ENCODE measurements at places on chromosomes 3 and 15.

- no peak overlapping the region for H3K27ac ChIP-seq
- H3K4me1 ChIP-seq = no peaks in the 10 kb centered on the region
- no peak overlapping the region for H3K4me3 ChIP-seq
- peaks cover 18% of the 10 kb centered on the region for H3K27me3 ChIP-seq
- no peaks in the 10 kb centered on the region for H3K36me3 ChIP-seq
Observed at GRCh38 chr3:13170317-13170716, 97.1 kb upstream of the IQSEC1 start.

DNA sequence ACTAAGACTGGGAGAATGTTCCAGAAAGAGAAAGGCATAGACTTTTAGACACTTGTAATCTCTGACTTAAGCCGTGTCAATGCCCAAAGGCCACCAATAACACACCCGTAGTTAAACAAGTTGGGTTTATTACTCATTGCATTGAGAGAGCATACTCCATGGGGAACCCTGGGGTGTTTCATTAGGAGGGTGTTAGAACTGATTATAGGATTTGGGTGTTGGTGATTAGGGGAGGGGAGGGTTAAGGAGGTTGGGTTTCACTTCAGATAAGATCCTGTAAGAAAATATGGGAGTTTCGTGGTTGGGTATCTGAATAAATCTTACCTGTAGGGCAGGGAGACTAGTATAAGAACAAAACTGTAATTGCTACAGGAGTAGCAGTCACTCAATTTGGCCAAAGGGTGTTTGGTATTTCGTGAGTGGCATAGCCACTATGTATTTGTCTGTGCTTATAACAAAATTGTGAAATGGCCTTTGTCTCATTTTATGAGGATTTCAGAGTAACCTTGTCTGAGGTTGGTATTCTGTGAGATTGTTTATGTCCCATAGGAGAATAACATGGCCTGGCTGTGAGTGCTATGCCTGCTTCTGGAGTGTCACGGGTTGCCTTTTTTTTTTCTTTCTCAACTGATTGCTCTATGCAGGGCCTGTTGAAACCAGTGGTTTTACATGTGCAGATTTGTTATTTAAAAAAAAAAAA is 2.9 kb downstream of the HACD3 start:
- H3K36me3 ChIP-seq = peaks cover 2% of the 10 kb centered on the region
- peak overlapping the region; percentile 40 for H3K4me3 ChIP-seq
- peaks cover 48% of the 10 kb centered on the region for H3K4me1 ChIP-seq
- DNase-seq = no peak

DNA sequence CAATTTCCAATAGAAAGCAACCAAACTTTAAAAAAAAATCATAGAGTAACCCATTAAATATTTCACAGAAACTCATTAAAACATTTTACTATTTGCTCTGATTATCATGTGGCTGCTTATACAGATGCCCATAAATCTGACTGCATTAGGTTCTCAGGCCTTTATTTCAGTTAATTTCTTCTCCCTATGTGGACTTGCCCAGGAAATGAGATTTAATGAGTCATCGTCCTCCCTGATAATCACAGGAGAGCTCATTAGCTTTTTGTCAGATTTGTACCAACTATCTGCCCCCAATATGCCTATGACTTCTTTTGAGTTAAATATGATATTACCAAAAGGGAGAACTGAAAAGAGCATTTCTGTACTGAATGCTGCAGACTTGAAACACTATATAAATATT is 168.0 kb downstream of the FOXB1 start:
- H3K4me1 ChIP-seq = no peaks in the 10 kb centered on the region
- H3K27ac ChIP-seq = no peak overlapping the region
- DNase-seq = no peak
- peaks cover 16% of the 10 kb centered on the region for H3K27me3 ChIP-seq
- H3K4me3 ChIP-seq = no peak overlapping the region

DNA sequence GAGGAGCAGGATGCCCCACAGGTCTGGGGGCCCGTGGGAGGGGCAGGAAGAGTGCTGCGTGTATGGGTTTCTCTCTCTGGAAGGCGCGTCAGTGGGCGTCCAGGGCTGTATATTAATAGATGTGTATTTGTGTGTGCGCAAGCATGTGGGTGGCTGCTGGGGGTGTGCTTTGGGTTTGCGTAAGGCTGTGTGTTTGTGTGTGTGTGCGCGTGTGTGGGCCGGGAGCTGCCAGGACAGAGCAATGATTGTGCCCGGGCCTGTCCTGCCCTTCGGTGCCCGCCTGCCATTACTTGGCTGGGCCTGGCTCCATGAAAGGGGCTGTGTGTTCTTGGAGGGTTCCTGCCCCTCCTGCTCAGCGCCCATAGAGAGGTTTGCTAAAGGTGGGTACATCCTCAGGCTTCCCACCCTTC is 16.3 kb downstream of the CSPG4 start:
- H3K36me3 ChIP-seq = peaks cover 4% of the 10 kb centered on the region
- peak overlapping the region; percentile 67 for H3K27ac ChIP-seq
- H3K4me1 ChIP-seq = peaks cover 79% of the 10 kb centered on the region

GRCh38 chr3:158165141-158165655 is 55.3 kb downstream of the RSRC1 start:
- H3K27ac ChIP-seq = no peak overlapping the region
- H3K36me3 ChIP-seq = no peaks in the 10 kb centered on the region
- H3K27me3 ChIP-seq = no peaks in the 10 kb centered on the region

DNA sequence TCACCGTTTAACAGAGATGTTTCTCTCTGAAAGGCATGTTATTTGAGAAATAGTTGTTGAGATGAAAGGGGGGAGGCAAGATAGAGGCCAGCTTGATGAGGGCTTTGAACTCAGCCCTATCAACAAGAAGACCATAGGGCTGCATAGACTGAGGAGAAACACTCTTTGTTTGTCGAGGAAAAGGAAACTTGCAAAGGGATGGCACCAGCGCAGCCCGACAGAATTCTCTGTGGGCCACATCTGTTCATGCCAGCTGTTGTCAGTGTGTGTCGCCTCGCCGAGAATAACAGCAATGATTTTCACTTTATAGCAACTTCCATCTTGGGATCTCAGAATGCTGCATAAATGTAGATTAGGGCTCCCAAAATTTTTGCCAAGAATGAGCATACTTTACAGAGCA is 478.3 kb upstream of the TPRG1 start:
- H3K4me1 ChIP-seq = peaks cover 14% of the 10 kb centered on the region
- no peak for DNase-seq
- H3K27me3 ChIP-seq = no peaks in the 10 kb centered on the region
- H3K27ac ChIP-seq = no peak overlapping the region

GRCh38 chr3:11629716-11630115 is 14.0 kb downstream of the VGLL4 start:
- no peak for DNase-seq
- peaks cover 78% of the 10 kb centered on the region for H3K4me1 ChIP-seq
- H3K36me3 ChIP-seq = peaks cover 16% of the 10 kb centered on the region
- H3K27me3 ChIP-seq = no peaks in the 10 kb centered on the region

DNA sequence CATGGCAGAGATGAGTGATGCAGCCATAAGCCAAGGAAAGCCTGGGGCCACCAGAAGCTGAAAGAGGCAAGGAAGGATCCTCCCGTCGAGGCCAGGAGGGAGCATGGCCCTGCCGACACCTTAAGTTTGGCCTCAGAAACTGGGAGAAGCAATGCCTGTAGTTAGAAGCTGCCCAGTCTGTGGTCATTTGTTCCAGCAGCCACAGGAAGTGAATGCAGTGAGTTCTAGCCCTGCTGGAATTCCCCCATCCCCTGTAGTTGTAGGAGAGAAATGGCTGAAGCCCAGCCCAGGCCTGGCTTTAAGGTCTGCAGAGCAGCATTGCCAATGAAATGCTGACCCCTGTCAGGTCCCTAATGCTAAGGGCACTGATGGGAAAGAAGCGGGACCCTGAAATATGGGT is 12.2 kb upstream of the CHSY1 start:
- H3K27ac ChIP-seq = no peak overlapping the region
- peaks cover 2% of the 10 kb centered on the region for H3K36me3 ChIP-seq
- no peak for DNase-seq
- peaks cover 10% of the 10 kb centered on the region for H3K27me3 ChIP-seq
- H3K4me1 ChIP-seq = peaks cover 3% of the 10 kb centered on the region

GRCh38 chr15:51155016-51155580 is 60.4 kb upstream of the TNFAIP8L3 start:
- H3K27ac ChIP-seq = no peak overlapping the region
- DNase-seq = no peak
- no peak overlapping the region for H3K4me3 ChIP-seq
- no peaks in the 10 kb centered on the region for H3K36me3 ChIP-seq

DNA sequence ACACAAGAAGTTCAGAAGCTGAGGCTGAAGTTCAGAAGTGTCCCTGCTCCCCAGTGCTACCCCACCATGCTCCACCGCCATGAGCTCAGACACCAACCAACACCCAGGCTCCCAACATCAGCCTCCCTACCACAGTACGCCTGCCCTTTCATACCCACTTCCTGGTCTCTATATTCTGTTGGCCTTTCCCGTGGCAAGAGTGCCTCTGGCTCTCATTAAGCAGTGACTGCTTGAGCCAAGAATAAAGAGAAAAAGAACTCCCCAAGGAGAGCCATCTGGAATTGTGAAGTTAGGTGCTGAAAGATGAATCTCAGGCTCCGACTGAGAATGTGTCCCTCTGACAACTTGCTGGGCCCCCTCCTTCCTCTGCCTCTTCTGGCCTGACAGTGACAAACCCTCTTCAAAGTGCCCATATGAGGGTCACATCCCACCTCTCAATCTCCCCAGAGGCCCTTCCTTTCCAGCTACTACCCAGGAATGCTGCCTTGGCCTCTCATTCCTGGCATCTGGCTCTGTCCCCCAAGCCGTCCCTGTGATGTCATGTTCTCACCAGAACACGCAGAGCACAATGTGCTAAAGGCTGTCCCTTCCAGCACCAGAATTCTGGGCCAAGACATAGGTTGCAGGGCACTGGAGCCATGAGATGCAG is 306.8 kb downstream of the NTRK3 start:
- H3K4me3 ChIP-seq = no peak overlapping the region
- H3K27me3 ChIP-seq = no peaks in the 10 kb centered on the region
- H3K4me1 ChIP-seq = no peaks in the 10 kb centered on the region
- H3K27ac ChIP-seq = no peak overlapping the region
- H3K36me3 ChIP-seq = no peaks in the 10 kb centered on the region
- DNase-seq = no peak

- no peak overlapping the region for H3K4me3 ChIP-seq
- no peaks in the 10 kb centered on the region for H3K4me1 ChIP-seq
Observed at GRCh38 chr3:166446986-166447385, 609.8 kb upstream of the BCHE start.

DNA sequence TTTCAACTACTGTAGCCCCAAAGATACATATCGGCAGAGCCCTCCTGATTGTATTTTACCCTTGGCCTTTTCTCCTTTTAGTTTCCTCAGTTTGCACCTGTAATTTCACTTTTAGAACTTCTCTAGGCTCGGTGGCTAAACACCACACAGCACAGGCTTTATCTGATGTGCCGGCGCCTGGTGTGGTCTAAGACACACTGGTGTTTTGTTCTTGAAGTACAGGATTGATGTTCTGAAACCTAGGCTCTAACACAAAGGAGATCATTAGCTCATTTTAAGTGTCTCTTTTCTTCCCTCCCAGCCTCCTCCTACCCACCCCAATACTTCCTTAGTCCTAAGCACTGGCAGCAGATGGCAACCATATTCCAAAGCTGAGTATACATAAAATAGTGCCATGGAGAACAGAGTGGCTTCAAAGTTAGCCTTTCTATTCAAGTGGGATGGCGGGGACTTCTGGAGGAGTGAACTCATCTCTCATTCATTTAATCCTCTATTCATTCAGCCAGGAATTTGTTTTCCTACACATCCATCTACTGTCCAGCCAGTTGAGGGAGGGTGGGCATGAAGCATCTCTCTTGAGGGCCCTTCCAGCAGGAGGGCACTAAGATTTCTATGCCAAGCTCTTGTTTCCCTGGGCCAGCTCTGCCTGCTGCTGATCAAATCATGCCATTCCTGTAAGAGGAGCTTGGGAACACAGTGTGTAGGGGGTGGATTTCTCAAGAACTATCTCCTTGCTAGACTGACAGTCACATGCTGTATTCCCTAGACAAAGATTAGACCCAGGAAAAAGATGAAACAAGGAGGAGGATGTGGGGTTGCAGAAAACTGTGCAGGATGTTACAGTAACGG is 71.2 kb downstream of the TIGIT start:
- peaks cover 2% of the 10 kb centered on the region for H3K36me3 ChIP-seq
- no peak overlapping the region for H3K4me3 ChIP-seq
- no peak for DNase-seq
- peaks cover 9% of the 10 kb centered on the region for H3K4me1 ChIP-seq
- no peak overlapping the region for H3K27ac ChIP-seq
- no peaks in the 10 kb centered on the region for H3K27me3 ChIP-seq

DNA sequence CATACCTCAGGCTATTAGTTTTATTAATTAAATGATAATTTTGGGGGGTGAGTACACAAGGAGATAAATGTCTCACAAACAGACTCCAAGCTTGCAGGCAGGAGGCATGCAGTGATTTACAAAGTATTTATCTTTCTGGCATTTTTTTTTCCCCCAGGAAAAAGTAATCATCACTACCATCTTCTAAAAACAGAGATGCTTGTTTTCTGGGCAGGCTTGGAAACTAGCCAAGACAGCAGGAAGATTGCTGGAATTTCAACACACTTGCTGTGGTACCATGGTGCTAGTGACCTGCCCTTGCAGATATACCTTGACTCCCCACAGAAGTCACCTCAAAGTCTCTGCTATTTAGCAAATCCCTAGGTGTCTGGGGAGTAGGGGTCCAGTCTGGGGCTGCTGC is 732.8 kb upstream of the CFAP20DC start:
- H3K27ac ChIP-seq = no peak overlapping the region
- no peak overlapping the region for H3K4me3 ChIP-seq
- H3K36me3 ChIP-seq = no peaks in the 10 kb centered on the region
- no peaks in the 10 kb centered on the region for H3K27me3 ChIP-seq

GRCh38 chr3:145094355-145094941 is 1066.5 kb downstream of the PLOD2 start:
- H3K4me3 ChIP-seq = no peak overlapping the region
- peaks cover 6% of the 10 kb centered on the region for H3K4me1 ChIP-seq
- no peaks in the 10 kb centered on the region for H3K27me3 ChIP-seq
- no peak for DNase-seq
- no peaks in the 10 kb centered on the region for H3K36me3 ChIP-seq

GRCh38 chr3:6860954-6861624 is at the start of gene GRM7:
Gene GRM7 (plus strand): TSS chr3:6861115.
- no peak within 1 kb of the TSS for H3K4me3 ChIP-seq
- H3K36me3 ChIP-seq = no peaks in the 10 kb centered on the region
- no peaks in the 10 kb centered on the region for H3K4me1 ChIP-seq
- H3K27ac ChIP-seq = no peak within 1 kb of the TSS

Measured in osteocyte (in vitro differentiated cells).